ENCODE measurements at places on chromosomes 7 and 10. TPM values are rescaled to one million over a fixed set of nuclear protein-coding genes. Genes with fewer than 3 reads are reported as not detected.

DNA sequence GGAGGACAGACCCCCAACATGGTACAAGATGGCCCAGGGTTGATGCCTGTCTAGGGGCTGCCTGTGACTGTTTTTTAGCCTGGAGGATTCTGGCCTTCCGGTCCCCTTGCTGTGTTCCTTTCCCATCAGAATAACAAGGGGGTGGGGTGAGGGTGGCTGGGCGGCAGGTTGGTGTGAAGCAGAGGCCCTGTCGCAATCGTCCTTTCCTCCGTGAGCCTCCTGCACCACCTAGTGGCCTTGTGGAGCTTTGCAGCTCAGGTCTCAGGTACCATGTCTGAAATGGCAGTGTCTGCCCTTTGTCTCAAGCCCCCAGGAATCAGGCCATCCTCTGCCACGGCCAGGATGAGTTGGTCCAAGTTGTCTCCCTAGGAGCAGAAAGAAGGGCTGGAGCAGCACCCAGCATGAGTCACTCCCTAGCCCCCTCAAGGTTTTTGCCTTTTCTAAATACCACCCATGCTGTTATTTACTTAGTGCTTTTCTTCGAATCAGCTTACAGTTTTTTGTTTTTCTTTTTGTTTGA, 24.2 kb downstream of the TACR2 start:
- DNase-seq, result no peak

DNA sequence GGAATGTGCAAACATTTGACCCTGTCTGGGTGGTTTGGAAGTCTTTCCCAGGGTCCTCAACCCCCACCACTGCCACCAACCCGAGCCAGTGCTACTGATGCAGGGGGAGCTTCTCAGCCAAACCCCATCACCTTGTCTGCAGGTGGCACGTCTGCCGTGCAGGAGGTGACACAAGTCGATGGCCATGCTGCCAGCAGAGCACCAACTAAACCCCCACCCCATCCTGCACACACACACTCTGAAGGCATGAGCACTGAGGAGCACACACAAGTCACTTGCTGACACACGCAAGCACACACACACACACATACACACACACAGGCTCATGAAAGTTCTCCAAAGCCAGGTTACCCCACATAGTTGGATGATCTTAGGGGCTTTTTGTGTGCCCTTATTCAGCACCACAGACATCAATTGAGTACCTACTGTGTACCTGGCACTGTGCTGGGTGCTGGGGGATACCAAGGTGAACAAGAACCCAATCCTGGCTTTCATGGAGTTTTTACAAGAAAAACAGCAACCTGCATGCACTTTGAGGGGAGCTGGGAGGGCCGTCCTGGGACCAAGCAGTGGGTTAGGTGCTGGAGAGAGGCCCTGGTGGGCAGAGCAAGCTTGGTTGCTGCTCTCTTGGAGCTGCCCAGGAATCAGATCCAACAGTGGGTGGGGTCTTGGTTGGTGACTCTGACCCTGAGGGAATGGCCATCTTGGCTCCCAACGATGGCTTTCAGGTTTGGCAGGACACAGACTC, 118.8 kb downstream of the RGS10 start:
- no peak for DNase-seq

DNA sequence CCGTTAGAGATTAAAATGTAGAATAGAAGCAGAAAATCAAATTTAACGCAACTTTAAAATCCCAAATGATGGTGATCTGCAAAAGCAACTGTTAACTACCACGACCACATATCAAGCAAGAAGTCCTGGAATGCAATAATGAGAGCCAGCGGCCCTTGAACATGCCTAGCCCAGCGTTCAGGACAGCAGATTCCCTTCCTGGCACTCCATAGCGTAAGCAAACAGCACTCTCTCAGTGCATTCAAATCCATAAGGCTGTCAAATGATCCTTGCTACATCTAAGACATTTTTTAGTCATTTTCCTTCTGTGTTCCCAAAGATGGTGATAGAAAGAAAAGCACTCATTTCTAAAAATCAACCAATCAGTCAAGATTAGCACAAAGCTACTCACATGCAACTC, 48.1 kb downstream of the CHST15 start:
- no peak for DNase-seq

Gene SPDYE6
- total RNA-seq, result not detected

GRCh38 chr10:93150990-93151547, 77.4 kb downstream of the CYP26A1 start:
- no peak for DNase-seq

Gene PLAU
- 29.0 TPM for total RNA-seq

Gene DNAAF5
- 24.0 TPM for total RNA-seq

DNA sequence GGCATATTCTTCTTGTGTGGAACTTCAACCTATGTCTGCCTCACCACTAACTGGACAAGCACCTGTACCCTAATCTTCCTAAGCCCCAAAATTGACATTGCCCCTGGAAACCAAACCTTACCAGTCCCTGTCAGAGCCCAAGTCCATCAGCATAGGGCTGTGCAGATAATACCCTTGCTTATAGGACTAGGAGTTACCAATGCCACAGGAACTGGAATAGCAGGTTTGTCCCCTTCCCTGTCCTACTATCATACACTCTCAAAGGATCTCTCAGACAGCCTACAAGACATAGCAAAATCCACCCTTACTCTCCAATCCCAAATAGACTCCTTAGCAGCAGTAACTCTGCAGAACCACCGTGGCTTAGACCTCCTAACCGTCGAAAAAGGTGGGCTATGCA, 19.8 kb downstream of the ZNF107 start:
- no peak for DNase-seq

GRCh38 chr7:158924956-158925355, 68.6 kb downstream of the DYNC2I1 start:
- DNase-seq, result no peak

Gene ASIC3
- 0.07 TPM for total RNA-seq

- no peak for DNase-seq
Measured at GRCh38 chr7:32658467-32658869, 163.2 kb downstream of the AVL9 start.

Gene FANK1
- 1.4 TPM for total RNA-seq
